ENCODE measurements at places on chromosomes 3 and 15.

- DNase-seq: no peak
Measured at GRCh38 chr3:192303235-192303634, 424.1 kb downstream of the FGF12 start.

- DNase-seq: no peak
Measured at GRCh38 chr3:189307963-189308362, 136.2 kb downstream of the TPRG1 start.

- DNase-seq: no peak
Measured at GRCh38 chr3:14336749-14337598, 65.4 kb upstream of the SLC6A6 start.

GRCh38 chr3:112687211-112687610 lies 46.3 kb upstream of the CCDC80 start:
- no peak for DNase-seq

- no peak for DNase-seq
Measured at GRCh38 chr3:105790534-105790933, 78.3 kb downstream of the CBLB start.

- DNase-seq: no peak
Measured at GRCh38 chr3:155442072-155442471, 148.6 kb upstream of the STRIT1 start.

GRCh38 chr3:192930577-192930976 lies 12.9 kb upstream of the MB21D2 start:
- no peak for DNase-seq

GRCh38 chr15:62663547-62663946 lies 379.0 kb upstream of the TPM1 start:
- no peak for DNase-seq

DNA sequence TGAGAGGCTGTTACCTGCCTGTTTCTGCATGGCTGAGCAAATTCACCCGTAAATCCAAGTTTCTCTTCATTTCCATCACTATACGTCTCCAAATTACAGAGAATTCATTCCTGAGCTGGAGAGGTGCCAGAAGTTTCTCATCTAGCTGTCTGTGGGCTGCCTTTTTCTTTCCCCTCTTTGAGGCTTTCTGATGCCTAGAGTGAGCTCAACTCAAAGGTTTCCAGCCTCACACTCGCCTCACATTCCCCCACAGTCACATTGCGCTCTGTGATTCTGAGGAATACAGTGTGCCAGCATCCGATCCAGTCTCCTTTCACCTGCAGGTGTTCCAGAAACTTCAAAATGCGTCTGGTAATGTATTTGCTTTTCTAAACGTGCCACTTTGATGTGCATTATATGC lies 267.2 kb downstream of the MFSD1 start:
- DNase-seq: no peak

- DNase-seq: no peak
Measured at GRCh38 chr3:140924097-140924873, 17.4 kb upstream of the SLC25A36 start.

- peak; percentile 23 for DNase-seq
Measured at GRCh38 chr3:189903562-189904250, 217.0 kb downstream of the P3H2 start.

DNA sequence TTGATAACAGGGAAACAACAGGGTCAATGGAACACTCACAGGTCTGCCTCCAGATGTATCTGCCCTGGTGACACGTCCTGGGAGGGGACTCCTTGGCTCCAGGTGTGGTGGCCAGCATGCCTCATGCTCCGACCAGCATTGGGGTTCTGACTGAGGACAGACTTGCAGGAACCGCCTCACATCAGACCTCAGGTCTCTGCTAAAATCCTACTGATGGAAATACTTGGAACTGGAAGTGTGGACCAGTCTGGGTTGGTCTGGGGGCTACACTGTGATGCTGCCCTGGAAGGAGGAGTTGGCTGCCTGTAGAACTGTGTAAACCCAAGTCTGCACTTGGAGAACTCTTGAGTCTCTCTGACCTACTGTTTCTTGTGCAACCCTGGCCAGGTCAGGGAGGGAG lies 17.1 kb upstream of the KY start:
- no peak for DNase-seq

- no peak for DNase-seq
Measured at GRCh38 chr3:188241072-188241471, 87.1 kb downstream of the LPP start.

- DNase-seq: no peak
Measured at GRCh38 chr3:175336406-175337133, 477.4 kb downstream of the NAALADL2 start.

GRCh38 chr3:136658946-136659682 lies 93.1 kb downstream of the STAG1 start:
- no peak for DNase-seq

- DNase-seq: no peak
Measured at GRCh38 chr15:70557521-70558258, 205.7 kb downstream of the UACA start.

DNA sequence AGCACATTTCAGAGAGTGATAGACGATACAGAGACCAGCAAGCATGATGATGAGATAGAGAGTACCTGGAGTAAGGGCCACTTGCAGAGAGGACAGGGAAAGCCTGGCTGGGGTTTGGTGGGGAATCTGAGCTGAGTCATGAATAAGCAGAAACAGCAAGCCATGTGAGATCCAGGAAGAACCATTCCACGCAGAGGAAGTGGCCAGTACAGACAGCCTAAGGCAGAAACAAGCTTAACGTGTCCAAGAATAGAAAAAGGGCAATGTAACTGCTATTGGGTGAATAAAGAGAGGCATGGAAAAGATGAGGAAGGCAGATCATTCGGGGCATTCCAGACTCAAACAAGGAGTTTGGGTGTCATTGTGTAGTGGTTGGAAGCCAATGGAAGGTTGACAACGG lies 816.3 kb upstream of the CFAP20DC start:
- DNase-seq: no peak

DNA sequence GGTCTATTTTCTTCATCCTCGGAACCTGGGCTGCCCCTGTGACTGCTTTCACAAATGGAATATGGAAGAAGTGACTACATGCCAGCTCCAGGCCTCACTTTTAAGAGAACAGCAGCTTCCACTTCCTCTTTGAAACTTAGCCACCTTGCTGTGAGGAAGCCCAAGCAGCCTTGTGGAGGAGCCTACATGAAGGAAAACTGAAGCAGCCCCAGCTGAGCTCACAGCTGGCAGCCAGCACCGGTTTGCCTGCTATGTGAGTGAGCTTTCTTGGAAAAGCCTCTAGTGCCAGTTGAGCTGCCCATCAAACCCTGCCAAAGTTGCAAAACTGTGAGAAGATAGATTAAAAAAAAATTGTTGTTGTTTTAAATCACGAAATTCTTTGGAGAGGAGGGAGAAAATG lies 498.0 kb upstream of the PROK2 start:
- DNase-seq: no peak

DNA sequence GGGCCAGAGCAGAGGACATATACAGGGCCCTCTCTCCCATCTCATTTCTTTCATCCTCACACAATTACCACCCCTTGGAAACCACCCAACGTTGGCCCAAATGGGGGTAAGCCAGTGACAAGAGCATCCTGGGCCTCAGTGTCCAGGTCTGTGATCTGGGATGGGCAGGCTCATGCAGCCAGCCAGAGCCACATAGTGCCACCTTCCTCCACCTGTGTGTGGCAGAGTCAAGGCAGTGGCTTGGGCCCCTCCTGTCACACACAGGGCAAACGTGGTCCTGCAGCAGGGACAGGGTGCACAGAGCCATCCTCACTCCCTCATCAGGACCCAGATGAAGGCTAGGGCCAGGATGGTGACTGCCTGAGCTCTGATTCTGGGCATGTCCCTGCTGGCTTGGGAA lies 2.3 kb upstream of the MYL3 start:
- no peak for DNase-seq

GRCh38 chr3:114043205-114043604 lies 13.1 kb downstream of the CCDC191 start:
- no peak for DNase-seq

DNA sequence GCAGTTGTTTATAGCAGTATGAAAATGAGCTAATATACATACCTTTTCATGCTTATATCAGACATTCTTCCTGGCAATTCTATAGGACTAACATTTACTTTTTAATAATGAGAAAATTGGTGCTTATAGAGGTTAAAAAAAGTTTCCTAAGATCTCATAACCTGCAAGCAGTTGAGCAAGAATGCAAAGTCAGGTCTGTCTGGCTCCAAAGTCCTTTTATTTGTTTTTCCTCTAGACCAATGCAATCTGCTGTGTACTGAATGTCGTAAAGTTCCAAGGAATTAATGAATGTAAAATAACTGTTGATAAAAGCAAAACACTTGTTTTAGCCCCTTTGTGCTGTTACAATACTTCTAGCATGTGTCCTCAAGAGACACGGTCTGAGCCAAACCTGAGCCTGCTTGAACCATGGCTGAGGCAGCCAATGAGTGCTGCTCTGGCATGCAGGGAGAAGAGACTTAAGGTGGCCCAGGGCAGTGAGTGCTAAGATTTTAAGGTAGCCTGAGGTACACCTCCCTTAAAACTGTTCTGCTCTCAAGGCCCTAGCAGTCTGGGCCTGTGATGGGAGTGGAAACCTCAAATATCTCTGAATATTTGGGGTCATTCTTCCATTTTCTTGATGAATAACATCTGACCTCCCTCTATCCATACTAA lies 555.1 kb upstream of the NAALADL2 start:
- no peak for DNase-seq

GRCh38 chr15:101534376-101534970 lies 45.0 kb upstream of the PCSK6 start:
- no peak for DNase-seq

DNA sequence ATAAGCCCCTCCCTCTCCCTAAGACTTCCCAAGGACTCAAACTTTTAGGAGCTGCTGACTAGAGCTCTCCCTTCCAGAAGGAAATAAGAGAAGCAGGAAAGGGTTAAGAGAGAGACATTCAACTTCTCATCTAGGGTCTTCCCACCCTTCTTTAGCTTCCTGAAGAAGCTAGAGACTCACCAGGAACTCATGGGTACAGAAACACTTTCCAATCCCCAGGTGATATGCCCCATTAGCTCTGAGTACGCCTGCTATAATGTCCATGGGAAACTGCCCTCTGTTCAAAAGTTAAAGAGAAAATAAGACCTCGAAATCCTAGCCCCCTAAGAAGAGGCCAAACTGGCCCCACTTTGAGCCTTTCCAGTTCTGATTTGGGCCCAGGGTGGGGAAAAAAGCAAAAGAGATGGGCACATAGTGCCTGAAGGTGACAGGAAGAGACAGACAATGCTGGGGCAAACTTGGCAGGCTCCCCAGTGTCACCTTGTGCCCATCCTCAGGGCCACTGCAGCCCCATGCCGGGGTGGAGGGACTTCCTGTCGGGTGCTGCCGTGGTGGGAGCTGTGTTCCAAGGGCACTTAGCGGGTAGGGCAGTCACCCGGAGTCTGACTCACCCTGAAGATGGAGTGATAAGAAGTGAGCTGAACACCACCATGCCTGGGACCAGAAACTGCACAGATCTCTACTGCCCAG lies 29.5 kb downstream of the CCDC12 start:
- no peak for DNase-seq

- DNase-seq: no peak
Measured at GRCh38 chr3:36524560-36524959, 144.3 kb downstream of the STAC start.

DNA sequence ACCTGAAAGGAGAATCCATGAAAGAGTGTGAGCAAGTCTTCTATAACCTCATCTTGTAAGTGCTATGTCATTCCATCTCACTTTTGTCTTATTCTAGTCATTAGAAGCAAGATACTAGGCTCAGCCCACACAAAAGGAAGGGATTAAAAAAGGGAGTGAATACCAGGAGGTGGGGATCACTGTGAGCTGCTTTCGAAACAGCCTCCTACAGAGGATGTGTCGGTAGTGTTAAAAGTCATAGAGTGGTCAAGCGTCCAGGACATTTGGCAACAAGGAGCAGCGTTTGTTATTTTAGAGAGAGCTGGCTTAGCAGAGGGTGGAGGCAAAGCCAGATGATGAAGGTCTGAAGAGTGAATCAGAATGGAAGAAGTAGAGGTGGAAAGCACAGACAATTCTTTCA lies 11.7 kb upstream of the ZNF148 start:
- DNase-seq: no peak

GRCh38 chr3:196617256-196617655 lies 22.2 kb upstream of the NRROS start:
- DNase-seq: no peak

DNA sequence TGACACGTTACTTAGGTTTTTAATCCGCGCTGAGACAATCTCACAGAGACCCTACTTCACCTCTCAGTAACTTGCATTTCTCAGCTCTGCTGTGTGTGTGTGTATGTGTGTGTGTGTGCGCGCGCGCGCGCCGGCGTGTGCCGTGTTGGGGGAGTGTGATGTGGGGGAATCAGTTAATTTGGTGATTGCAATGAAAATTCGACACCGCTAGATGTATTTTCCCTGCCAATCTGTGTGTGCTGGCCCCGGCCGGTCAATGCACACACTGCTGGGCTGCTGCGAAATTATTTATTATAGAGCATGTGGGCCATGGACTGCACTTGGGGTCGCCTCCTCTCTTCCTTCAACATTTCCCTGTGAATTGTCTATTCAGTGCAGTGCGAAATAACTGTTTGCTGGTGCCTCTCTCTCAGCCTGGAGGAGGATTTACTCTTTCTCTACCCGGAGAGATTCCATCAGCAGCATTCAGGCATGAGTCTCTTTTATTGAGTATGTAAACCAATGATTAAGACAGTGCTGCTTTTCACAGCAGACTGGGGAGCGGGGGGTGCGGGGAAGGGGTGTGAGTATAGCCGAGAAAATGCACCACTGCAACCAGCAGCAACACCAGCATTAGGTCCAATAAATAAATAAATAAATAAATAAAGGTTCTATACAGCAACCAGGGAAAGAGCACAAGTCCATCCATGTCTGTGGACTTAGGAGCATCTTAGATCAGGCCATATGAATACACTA lies 2.9 kb downstream of the CADM2 start:
- no peak for DNase-seq

DNA sequence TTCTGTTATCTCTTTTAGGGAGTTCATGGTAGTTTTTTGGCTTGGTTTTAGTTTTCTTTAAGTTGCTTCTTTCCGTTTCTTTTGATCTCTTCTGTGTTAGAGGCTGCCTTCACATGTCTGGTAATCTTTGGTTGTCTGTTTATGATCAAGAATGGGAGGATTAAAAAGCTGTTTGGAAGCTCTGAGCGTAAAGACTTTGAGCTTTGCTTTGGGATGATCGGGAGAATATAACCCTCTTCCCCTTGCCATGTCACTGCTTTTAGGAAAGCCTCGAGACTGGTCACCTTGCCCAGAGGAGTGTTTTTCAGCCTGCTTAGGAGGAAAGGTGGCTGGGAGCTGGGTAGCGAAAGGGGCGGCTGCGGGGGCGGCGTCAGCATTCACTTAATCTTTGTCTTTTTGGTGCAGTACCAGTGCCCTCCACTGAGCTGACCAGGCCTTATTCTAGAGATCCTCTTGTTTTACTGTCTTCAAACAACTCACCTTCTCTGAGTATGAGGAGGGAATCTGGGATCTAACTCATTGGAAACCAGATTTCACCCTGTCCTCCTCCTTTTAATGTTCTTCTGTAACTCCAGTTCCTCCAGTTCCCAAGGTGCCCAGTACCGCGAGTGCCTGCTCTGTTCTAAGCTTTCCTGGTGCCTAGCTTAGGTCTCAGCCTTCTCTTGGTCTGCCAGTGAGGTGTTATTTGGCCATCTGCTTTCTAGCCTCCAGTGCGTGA lies 15.5 kb downstream of the TATDN2 start:
- DNase-seq: no peak
